ENCODE measurements at places on chromosomes 7 and 10. TPM values are rescaled to one million over a fixed set of nuclear protein-coding genes. Genes with fewer than 3 reads are reported as not detected.
A peak's percentile ranks its signal among the peaks of the same experiment; 100 is the strongest.

SLIT1 gene
- total RNA-seq = 0.77 TPM

BICC1 gene
- total RNA-seq = not detected

NEURL1 gene
- not detected for total RNA-seq

HOGA1 gene
- total RNA-seq = 0.25 TPM

CTAGE8 gene
- not detected for total RNA-seq

NODAL gene
- not detected for total RNA-seq

DNA sequence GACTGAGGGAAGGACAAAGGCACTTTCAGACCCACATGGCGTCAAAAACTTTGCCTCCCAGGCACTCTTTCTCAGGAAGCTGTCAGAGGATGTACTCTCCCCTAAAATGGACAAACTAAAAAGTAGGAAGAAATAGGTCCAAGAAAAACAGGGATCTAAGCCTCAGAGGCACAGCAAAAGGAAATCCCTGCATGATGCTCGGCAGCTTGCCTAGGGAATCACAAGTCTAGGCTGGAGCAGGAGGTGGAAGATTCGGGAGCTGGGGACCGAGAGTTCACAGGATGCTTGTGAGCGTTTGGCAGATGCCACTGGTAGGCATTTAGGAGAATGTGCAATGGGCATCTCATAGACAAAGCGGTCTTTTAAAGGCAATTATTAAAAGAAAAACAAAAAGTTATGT, 60.8 kb downstream of the ATXN7L1 start:
- DNase-seq = no peak

DNA sequence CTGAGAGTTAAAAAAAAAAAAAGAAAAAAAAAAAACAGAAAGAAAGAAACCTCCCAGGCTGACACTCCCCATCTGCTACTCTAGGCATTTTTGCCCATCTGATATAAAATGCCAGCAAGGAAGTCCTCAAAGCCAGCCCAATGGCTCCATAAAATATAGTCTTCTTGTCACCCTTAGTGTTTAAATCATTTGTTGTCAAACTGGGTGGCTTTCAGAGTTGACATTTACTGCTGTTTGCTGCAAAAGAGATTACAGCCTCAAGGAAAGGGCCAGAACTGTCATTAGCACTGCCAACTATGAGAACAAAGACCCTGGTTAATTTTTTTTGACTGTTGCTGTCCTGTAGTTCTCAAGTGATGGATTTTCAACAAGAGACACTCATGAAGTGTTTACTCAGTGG, 86.5 kb downstream of the TRIL start:
- DNase-seq = no peak

DNA sequence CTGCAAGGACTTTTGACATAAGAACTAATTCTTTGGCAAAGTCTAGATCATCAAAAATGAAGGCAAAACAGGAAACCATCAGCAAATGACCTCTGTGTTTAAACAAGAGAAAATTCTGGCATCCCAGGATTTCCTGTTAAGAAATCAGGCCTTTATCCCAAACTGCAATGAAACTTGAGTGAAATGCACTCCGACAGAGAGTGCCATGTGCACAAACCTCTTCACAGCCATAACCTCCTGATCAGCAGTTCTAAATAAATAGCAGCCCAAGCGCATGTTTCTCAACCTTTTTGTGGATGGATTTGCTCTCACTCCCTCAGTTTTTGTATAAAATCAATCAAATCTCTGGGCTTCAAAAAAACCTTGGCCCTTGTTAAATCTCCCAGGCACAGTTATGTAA, 107.7 kb upstream of the EEPD1 start:
- no peak for DNase-seq

- peak; percentile 51 for DNase-seq
These were observed 31.6 kb downstream of the ZNF117 start for GRCh38 chr7:64959072-64959747.

DNA sequence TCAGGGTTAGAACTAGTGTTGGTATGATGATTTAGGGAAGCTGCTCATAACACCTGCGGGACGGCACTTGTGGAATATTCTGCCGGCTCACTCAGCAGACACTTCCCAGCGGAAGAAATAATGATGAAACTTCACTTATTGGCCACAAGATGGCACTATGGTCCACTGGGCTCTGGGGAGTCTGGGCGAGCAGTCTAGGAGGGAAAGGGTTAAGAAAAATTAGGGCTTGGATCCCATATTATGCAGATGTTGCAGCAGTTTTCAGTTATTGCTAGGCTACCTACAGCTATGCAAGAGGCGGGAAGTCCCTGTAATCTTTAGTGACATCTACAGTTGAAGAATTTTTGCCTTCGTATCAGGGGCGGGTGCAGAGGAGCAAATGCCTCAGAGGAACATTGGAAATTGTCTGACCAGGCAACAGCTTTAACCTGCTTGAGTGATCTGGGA, 238.7 kb upstream of the PRSS58 start:
- peak; percentile 35 for DNase-seq

DNA sequence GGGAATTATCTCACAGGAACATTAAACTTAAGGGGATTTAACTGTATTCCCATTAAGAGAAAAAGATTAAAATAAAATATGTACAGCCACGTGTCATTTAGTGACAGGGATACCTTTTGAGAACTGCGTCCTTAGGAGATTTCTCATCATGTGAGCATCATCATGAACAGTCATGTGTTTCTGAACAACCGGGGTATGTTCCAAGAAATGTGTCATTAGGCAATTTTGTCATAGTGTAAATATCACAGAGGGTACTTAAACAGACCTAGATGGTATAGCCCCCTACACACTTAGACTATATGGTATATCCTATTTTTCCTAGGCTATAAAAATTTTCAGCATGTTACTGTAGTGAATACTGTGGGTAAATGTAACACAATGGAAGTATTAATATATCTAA, 840.3 kb downstream of the CNTNAP2 start:
- no peak for DNase-seq

DNA sequence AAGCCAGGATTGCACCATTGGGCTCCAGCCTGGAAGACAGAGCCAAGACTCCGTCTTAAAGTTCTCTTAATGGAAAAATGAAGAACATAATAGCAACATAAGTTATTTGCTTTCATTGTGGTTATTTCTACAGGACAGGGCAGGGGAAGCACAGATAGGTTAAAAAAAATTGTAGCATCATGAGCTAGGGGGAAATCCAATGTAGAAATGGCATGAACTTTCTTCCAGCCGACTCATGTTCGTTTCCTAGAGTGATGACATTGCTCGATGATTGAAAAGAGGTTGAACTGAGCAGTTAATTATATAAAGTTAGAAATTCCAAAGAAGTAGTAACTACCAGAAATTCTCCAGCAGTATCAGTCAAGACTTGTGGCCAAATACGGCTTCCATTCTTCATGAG, 64.9 kb downstream of the DAGLB start:
- no peak for DNase-seq

DNA sequence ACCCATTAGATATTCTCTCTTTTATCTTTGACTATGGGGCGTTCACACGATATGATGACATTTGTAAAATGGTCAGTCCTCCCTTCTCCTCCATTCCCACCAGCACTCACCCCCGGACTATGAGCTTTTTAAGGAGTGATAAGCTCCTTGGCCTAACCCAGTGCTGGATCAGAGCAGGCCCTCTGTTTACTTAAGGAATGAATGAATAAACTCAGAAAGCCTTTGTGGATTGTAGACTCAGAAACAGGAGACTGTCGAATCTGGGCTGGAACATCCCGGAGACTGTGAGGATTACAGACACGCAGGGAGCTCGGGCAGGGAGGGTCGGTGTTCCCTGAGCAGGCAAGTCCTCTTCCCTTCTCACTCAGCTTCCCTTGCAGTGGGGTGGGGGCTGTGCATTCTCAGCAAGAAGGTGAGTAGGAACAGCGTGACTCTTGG, 6.8 kb upstream of the ZCCHC24 start:
- no peak for DNase-seq

- DNase-seq = no peak
These were observed 22.2 kb downstream of the MKX start for GRCh38 chr10:27723436-27723835.

DNA sequence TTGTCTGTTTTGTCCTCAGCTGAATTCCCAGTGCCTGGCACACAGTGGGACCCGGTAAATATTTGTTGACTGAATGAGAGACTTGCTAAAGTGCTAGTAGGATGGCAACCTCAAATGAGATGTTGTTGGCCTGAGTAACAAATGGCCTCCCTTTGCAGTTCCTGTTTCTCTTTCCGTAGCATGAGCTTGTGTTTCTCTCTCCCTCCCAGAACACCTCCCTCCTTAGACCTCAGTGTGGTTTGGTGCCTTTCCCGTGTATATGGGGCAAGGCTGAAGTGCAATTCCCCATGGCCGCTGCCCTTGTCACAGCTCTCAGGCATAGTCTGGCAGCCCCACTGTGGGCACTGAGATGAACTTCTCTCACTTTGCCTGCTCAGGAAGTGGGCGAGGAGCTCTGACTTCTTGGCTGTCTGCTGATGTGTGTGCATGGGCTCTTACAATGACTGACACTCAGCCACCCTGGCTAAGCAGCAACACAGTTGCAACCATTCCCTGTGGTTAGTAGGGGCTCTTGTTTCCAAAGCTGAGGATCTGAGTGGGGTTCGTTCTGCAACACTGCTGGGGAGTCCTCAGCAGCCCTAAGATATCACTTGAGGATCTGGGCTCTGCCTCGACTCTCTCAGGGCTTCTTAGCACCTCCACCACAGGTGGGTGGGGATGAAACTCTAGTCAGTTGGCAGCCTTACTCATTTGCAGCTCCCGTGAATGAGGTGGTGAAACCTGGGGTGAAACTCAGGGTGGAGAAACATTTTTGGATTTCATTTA, 136.1 kb downstream of the ICA1 start:
- DNase-seq = peak; percentile 51

DNA sequence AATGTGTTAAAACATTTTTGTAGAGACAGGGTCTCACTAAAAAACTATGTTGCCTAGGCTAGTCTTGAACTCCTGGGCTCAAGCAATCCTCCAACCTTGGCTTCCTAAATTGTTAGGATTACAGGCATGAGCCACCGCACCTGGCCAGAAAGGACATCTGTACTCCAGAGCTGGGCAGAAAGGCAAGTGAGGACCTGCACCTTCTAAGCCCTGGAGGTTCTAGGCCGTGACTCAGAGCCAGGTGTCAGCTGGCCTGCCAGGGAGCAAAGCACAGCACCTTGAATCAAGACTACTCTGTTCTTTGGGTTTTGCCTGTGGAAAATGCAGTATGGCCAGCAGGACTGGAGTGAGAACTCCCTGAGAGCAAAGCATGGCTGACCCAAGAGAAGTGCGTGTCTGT, 396.5 kb downstream of the ADRA2A start:
- DNase-seq = no peak

DNA sequence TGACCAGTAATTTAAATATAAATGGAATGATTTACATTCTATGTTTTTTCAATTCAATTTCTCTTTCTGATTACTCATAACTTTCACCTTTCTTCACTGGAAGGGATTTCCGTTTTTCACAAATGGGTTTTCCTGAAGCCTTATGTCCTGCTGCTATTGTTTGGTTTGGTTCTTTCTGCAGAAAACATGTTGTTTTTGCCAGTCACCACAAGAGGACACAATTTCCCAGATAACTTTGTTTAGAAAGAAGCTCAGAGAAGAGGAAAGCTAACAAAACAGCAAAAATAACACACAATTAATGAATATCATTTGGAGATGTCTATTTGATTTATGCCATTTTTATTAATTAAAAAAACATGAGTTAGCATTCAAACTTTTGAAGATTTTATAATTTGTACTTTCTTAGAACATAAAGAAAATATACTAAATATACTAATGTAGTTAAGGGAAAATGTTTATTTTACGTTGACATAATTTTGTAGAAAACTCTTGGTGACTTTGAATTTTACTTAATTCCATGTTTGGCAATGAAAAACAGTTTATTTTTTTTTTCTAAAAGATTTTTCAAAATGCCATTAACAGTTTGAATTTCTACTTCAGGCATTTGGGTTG, 4.6 kb upstream of the TWIST1 start:
- DNase-seq = peak; percentile 1

DNA sequence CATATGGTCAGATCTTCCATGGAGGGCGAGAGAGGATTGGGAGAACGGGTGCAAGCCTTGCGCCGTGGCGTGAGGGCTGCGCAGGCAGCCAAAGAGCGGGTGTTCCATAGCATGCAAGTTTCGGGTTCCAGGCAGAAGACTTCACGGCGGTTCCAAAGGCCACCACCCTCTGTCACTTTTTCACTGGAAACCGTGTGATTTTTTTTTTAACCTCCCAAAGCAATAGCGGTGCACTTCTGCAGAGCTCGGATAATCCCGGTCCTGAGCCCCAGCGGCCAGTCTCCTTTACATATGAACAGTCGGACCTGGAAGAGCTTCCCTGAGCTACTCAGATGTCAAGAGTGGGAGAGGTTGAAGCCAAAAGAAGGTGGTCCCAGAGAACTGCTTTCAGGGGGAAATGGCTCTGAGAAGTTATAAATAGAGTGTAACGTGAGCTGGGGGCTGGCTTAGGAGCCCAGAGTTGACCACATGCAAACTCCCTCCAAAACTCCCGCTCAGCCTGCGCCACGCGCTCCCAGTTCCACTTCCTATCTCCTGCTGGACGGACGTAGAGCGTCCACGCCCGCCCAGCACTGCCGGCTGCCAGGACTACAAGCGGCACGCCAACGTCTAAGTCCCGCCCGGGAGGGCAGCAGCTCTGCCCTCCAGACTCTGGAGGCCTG, at the start of gene MEOX2:
Gene MEOX2, minus strand, starts transcription at position 389 of the 662 bp plus-strand sequence. Its CDS starts 281 bp downstream, at position 108.
- DNase-seq = no peak

GRCh38 chr10:88896372-88896993, 16.4 kb downstream of the STAMBPL1 start:
- DNase-seq = no peak

Data from OCI-LY7 (cell line).